Stimulated activated CD4-positive, alpha-beta T cell treated with anti-CD3 and anti-CD28 coated beads, Interleukin-2, amount 100 ng/mL, for 4 hours (primary cell): ENCODE measurements at places on chromosomes 3 and 15.

- no peak for DNase-seq
Observed at GRCh38 chr3:152671446-152672319, 163.2 kb upstream of the P2RY1 start.

DNA sequence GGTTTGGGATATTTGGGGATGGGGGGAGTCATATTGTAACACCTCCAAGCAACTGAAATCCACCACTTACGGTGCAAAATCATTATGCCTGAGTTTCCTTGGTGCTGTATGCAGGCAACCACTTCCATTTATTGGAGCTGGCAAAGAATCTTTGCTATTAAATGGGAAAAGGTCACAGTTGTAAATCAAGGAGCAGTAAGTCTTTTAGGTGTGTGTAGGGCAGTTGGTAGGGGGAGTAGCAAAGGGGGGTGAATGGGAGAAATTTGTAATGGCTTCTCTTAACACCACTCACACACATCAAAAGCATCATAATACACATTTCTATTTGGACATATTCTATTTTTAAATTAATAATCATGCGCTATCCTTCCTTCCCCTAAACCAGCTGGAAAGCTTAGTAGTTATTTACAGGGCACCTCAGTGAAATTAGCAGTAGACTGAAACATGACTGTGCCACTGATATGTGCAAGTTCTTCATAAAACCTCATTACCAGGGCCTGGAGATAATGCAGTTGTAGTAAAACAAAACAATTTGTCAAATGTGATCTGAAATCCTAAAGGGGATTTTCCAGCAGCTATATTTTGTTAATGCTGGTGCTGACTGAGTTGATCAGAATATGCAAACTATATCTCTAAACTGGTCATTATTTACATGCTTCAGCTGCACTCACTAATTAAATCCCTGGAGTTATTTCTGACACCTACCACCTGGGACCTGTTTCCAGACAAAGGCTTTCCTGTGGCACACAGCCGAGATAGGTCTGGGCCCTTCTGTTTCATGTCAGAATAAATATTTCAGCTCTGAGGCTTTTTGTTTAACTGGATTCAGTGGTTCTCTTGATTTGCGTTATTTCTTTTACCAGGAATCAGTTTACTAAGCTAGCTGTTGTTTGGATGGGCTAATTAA is 90.1 kb downstream of the B3GALNT1 start:
- no peak for DNase-seq

- DNase-seq: no peak
Observed at GRCh38 chr3:156627946-156628569, 46.3 kb upstream of the TIPARP start.

DNA sequence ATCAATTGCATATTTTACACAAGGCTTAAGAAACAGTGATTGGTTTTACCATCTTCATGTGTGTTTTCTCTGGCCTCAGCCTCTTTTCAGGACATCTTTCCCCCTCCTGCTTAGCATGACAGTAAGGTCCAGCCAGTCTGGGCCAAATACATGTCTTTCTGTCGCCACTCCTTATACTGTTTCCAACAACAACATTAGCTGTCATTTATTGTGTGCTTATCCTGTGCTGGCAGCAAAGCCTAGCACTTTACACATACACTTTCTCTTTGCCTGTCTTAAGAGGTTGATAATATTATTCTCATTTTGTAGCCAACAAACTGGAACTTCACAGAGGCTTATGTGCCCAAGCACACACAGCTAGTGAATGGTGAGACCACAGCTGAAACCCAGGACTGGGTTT is 37.8 kb downstream of the B3GALNT1 start:
- no peak for DNase-seq

GRCh38 chr3:69085833-69086722 is 1.3 kb downstream of the ARL6IP5 start:
- peak; percentile 69 for DNase-seq

- no peak for DNase-seq
Observed at GRCh38 chr3:21330293-21330692, 420.7 kb downstream of the ZNF385D start.

- no peak for DNase-seq
Observed at GRCh38 chr3:133540896-133541674, 32.4 kb upstream of the CDV3 start.

GRCh38 chr3:16286751-16287543 is 21.9 kb downstream of the OXNAD1 start:
- no peak for DNase-seq

DNA sequence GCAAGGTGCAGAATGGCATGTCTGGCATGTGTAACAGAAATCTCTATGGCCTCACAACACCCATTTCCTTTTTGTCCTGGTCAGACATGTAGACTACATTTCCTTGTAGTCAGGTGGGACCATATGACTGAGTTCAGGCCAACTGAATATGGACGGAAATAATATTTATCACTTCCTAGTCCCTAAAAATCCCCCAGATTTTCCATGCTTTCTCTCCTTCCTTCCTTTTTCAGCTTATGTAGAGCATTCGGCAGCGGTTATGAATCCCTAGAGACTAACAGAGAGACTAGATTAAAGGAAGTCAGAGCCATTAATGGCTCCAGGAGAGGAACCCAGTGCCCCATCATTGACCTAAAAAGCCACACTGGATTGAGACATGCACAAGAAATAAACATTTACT is 35.8 kb downstream of the SLC9A9 start:
- DNase-seq: no peak

DNA sequence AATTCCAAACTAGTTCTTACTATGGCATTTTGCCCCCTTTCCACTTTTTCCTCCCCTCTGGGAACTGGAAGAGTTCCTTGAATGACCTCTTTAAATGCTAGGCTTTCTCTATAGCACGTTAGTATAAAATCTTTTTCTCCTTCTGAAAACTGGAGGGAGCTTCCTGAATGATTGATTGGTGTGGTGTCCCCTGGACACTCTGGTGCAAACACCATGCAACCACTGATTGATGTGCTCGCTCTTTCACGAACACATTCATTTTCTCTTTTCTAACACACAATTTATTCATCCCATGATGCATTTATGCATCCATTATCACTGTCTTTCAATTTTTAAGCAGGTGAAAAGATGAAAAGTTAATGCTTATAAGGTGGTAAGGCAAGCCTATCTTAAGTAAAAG is 159.1 kb upstream of the NANOGP8 start:
- DNase-seq: no peak

DNA sequence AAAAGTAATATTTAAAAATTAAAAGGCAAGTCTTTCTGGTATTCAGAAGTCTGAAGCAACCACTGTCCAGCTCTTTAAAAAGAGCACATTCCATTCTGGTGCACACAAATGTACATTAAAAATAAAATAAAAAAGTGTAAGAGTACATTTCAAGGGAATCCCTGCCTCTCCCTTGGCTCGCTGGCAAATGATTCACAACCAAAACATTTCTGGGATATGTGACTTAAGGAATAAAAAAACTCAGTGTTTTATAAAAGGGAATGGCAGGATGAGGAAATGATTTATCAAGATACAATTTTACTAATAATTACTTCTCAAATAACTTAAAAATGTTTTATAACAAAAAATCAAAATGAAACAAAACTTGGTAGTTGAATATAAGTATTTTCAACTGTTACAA is 23.8 kb upstream of the ANXA2 start:
- DNase-seq: no peak

GRCh38 chr15:66923438-66923881 is 141.9 kb upstream of the SMAD3 start:
- DNase-seq: no peak

GRCh38 chr3:142817897-142818296 is 71.0 kb downstream of the PCOLCE2 start:
- DNase-seq: no peak

DNA sequence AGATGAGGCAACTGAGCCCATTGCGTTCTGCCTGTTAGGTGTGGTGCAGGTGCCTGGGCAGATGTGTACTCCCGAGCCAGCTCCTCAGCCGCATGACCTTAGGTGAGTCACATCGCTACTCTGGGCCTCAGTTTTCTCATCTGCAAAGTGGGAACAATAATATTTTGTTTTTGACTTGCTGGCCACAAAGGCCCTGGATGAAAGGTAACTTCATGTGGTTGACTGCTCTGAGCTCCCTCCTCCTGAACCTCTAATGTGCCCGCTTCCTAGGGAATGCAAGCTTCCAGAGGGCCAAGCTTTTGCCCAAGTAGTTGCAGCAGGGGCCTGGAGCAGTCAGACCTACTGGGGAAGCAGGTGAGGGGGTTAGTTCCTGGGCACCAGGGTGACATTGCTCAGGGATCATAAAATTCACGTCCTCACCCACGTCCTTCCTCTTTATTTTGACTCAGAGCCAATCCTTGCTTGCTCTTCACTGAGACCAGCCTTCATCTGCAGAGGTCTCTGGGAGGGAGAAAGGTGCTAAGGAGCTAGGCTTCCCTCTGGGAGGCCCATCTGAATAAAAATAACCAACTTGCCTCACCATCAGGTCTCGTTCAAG is 149.0 kb upstream of the TLE3 start:
- no peak for DNase-seq

DNA sequence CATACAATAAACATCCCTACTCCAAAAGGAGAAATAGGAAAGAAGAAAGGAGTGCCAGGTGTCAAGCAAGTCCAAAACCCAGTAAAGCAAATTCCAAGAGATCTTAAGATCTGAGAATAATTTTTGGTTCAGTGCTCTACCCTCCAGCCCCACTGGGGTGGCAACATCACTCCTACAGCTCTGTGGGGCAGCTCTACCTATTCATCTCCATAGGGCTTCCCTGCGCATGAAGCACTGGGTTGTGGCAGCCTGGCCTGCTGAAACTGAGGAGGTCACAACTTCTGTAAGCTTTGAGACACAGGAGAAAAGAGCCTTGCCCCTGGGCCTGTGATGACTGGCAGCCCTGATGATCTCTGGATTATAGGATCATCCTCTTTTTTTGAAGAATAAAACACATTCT is 378.2 kb upstream of the SOX14 start:
- DNase-seq: no peak

- DNase-seq: no peak
Observed at GRCh38 chr3:87167628-87168456, 59.3 kb upstream of the CHMP2B start.

DNA sequence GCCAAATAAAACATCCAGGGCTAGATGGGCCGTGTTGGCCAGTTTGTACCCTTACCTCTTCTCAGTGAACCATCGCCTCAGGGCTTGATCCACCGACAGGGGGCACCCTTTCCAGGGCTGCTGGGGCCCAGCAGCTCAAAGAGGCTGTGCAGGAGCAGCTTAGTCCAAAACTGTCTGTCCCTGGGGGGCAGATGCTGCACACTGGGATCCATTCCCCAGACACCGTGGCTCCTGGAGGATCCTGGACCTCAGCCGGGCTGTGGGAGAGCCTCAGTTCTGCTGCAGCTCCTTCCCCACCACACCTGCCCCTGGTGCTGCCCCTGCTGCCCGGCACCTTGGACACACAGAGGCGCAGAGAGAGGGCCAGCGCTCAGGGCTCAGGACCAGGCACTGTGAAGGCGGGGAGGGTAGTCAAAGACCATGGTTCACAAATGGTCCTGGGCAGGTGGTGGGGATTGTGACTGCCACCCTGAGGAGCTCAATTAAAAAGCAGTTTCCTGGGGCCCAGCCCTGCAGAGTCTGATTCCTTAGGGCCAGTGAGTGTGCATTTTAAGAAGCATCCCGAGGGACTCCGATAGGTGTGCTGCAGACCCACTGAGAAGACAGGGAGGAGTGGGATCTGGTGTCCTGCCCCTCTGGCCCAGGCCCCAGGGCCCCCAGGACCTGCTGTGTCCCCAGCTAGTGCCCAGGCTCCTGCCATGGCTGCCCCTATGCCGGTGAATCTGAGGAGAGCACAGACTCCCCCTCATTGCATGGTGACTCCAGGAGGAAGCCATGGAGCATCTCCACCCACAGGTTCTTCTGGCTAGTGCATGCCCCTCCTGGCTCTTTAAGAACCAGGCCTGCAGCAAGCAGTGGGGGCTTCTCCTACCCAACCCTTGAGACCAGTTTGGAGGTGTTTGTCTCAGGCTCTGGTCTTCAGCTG is 86.5 kb upstream of the PRR20G start:
- no peak for DNase-seq

DNA sequence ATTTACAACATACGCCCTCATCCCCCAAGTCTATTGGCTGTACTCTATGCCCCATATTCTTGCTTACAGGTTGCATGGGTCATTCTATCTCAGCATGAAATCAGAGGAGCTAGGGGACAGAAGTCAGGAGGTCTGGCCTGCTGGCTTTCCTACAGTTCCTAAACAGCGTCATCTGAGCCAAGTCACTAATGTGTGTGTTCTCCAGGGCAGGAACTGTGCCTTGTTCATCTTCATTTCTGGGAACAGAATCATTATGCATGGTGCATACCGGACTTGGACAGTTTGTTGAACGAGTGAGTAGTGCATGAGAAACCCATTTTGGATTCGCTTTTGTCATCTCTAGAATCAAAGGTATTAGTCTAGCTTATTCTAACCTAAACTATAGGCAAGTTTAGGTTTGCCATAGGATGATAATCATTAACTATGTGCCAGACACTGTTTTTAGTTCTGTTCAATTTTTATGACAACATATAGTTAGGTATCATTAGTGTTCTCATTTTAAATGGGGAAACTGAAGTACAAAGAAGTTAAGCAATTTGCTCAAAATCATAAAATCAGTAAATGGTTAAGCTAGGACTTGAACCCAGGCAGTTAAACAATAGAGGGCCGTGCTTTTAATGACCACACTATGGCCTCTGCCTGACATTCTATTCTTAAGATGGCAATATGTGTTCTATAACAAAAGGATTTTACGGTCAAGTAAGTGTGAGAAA is 105.2 kb downstream of the FMN1 start:
- DNase-seq: no peak

- no peak for DNase-seq
Observed at GRCh38 chr3:12879191-12879815, 37.9 kb upstream of the RPL32 start.

GRCh38 chr15:40763801-40764628 is at the start of gene GCHFR:
Gene GCHFR, plus strand, starts transcription at chr15:40764068. Its CDS starts 113 bp downstream, at chr15:40764181.
- no peak for DNase-seq

GRCh38 chr3:126314305-126314789 is 42.9 kb downstream of the KLF15 start:
- DNase-seq: no peak

DNA sequence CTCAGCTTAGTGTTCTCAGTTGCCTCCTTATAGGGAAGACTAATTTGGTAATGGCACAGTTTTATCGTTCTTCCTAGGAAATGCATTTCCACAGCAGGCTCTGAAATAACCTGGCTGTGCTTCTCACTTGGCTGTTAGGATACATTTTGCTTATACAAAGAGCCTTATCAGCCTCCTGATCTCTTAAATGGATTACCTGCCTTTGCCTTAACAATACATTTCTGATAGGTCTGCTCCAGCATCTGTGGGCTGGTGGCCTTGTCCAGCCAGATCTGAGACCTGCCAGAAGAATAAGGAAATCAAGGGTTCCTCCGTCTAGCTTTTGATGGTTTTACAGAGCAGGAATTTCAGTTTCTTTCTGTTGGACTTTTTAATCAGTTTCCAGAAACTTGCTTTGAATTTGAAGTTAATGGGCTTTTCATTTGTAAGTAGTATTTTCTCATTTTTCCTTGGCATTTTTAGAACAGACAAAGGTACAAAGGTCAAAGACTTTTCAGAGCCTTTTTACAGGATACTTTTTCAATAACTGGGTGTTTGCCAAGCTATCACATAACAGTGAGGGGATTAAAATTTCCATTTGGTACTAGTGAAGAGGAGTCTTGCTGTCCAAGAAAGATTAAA is 116.3 kb downstream of the AKAP13 start:
- DNase-seq: no peak
